ENCODE measurements at places on chromosomes 16 and 17.

DNA sequence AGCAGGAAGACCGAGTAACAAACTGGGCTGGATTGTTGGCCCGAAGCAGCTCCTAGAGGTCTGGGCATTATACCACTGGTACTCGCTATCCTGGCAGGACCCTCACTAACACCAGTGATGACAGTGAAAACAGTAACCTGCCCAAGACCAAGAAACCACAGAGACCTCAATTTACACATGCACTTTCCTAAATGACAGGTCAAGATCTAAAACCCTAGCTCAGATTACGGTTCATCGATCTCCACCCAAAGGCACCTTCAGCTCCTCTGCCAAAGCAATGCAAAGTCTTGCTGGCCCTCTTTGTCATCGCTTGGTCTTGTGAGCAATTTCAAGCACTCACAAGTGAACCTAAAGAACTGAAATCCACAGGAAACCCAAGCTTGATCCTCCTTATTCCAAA lies 1.5 kb downstream of the PIP4K2B start:
- no peak for DNase-seq

DNA sequence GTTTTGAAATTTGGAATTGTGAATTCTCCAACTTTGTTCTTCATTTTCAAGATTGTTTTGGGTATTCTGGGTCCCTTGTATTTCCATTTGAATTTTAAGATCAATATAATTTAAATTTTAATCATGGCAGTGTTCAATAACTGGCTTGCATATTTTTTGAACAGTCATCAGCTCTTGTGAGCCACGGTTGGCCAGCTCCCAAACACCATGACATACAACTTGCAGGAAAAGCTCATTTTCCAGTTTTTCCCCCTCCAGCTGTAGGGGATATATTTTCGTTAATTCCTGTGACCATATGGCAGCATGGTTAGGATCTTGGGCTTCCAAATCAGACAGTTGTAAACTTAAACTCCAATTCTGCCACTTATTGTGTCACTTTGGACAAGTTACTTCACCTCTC lies 690.1 kb downstream of the WWOX start:
- DNase-seq = no peak

- no peak for DNase-seq
These were observed at the start of gene HNF1B for GRCh38 chr17:37744961-37745800. HNF1B (minus strand) TSS chr17:37745059; CDS start chr17:37744884, 175 bp downstream.

- no peak for DNase-seq
These were observed 15.8 kb upstream of the AKTIP start for GRCh38 chr16:53518550-53519416.
